ENCODE measurements at places on chromosomes 3 and 15.

GRCh38 chr3:114154321-114154821 is 24.5 kb downstream of the DRD3 start:
- DNase-seq = no peak

- no peak for DNase-seq
Observed at GRCh38 chr3:43142472-43142871, 36.6 kb upstream of the POMGNT2 start.

DNA sequence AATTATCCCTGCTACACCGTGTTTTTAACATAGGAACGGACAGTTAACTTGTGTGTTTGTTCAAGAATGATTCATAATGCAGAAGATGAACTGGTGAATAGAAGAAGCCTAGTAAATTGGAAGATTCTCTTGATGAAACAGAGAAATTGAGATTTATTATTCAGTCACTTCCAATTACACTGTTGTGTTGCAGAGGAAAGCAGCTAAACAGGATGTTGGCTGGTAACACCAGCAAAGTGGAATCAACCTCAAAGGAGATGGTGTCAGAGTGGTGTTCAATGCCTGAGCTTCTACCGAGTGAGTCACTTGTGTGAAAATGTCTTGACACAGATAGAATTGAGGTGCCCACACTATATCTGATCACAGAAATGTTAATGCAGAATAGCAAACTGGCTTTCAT is 399.6 kb downstream of the LPP start:
- DNase-seq = peak; percentile 45

GRCh38 chr15:36814105-36814504 is 234.7 kb downstream of the CDIN1 start:
- DNase-seq = no peak
